ENCODE measurements at places on chromosomes 16 and 17.

DNA sequence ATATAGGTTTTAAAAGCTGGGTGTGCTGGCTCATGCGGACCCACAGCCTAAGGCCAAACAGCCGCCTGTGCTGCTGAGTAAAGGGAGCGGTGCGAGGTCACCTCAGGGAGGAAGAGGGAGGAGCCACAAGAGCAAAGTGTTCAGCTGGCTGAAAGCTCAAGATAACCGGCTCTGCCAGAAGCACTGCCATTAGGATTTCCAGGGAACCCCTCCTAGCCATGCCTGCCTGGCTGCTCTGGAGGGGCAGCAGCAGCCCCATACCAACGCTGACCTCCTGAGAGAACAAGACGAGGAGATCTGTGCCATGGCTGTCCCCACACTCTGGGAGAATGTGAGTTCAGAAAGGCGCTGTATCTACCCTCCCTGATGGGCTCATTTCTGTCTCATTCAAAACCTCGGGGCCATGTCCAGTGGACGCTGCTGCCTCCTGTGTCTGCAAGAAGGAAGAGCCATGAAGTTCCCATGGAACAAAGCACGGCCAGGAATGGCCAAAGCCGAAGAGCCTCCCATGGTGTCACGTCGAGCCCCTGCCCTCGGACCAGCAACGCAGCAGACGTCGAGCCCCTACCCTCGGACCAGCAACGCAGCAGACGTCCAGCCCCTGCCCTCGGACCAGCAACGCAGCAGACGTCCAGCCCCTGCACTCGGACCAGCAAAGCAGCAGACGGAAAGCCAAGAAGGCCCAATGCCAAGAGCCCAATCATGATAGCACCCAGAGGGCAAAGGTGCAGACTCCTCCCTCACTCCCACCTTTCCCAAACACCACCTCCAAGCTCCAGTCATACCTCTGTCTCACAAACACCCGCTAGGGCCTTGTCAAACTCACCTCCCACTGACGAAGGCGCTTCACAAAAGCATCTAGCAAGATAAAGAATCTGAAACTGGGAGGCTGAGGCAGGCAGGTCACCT is 107.0 kb downstream of the ANKRD11 start:
- no peak for DNase-seq

DNA sequence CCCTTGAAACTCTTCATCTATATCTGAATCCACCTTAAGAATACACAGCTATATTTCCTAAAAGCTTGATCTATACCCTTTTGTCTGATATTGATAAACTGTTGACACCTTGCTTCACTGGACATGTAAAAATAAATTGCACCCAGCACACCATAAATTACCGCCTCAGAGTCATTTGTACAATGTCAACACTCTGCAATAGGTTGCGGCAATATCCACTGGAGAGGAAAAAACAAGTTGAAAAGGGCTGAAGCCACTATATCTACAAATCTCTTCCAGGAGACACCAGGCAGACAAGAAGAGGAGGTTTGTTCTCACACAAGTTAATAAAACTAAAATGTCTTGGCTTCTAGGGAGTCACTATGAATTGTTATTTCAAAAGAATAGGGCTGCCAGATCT is 656.9 kb downstream of the CDH8 start:
- DNase-seq, result no peak

DNA sequence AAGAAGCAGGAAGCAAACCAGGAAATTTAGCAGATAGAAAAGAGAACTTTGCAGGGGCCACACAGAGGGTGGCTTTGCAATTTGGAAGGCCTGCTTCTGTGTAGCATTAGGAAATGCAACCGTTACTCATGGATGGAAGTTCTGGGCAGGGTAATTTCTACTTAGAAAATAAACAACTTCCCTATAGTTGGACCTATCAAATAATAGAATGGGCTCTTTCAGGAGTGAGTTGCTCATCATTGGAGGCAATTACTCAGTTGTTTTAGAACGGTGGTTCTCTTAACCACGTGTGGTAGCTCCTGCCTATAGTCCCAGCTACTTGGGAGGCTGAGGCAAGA is 25.8 kb upstream of the HS3ST2 start:
- DNase-seq, result no peak

GRCh38 chr16:67446968-67447507 is 16.1 kb downstream of the HSD11B2 start:
- no peak for DNase-seq

GRCh38 chr16:48613061-48613957 is 3.3 kb upstream of the N4BP1 start:
- DNase-seq, result no peak

GRCh38 chr16:14560523-14560922 is 69.5 kb downstream of the PARN start:
- no peak for DNase-seq
